ENCODE measurements at places on chromosomes 4 and X.
A peak's percentile ranks its signal among the peaks of the same experiment; 100 is the strongest.

- no peak for DNase-seq
These were observed 166.7 kb upstream of the SH3RF1 start for GRCh38 chr4:169437299-169438047.

GRCh38 chr4:5971078-5971450 is 47.2 kb downstream of the C4orf50 start:
- peak; percentile 68 for DNase-seq

DNA sequence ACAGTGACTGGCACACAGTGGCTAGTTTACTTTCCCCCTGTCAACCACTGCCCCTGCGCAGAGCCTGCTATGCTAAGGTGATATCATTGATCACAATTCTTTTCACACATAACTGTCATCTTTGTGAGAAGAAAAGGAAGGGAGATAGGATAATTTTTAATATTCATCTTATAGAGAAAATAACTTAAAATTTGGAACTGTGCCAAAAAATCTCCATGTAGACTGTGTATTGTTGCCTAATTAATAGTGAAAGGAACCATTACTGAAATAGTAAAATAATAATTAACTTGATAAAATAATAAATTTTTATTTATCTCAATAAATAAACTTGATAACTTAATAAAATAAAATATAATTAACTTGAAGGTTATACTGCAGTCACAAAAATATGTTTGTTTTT is 1069.4 kb downstream of the C4orf33 start:
- no peak for DNase-seq

DNA sequence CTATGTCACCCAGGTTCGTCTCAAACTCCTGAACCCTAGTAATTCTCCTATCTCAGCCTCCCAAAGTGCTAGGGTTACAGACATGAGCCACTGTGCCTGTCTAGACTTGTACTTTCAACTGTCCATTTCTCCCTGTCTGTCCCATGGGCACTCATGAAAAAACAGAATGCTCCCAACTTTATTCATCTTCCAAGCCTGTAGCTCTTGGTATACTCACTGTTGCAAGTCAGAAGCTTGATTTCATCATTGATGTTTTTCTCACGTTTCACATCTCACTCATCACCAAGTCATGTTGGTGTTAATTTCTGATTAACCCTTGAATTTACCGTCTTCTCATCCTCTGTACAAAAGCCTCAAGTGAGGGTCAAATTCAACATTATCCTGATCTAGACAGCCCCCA is 7.3 kb upstream of the SRP72 start:
- DNase-seq, result no peak

GRCh38 chr4:76429636-76430035 is 5.4 kb upstream of the SHROOM3 start:
- no peak for DNase-seq

DNA sequence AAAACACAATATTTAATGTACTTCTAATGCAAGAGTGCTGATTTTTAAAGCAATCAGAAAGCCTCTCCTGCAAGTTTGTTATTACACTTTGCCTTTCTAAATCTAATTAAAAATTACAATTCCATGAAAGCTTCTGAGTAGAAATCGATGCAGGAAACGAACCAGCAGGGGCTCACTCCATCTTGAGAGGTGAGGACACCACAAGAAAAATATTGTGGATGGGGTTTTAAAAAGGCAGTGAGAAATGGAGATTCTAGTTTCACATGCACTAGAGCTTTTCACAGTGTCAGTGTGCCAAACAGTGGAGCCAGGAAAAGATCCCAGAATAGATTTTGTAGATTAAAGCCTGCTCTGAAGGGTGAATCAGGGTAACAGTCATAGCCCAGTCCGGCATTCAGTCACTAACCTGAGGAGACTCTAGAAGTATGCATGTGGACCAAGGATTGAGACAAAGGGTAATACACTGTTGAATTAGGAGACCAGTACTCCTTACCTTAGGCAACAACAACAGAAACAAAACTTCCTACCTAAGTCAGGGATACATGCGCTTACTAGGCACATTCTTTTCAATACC is 362.3 kb downstream of the NAF1 start:
- DNase-seq, result no peak

GRCh38 chr4:112552668-112553067 is 36.7 kb upstream of the NEUROG2 start:
- no peak for DNase-seq

DNA sequence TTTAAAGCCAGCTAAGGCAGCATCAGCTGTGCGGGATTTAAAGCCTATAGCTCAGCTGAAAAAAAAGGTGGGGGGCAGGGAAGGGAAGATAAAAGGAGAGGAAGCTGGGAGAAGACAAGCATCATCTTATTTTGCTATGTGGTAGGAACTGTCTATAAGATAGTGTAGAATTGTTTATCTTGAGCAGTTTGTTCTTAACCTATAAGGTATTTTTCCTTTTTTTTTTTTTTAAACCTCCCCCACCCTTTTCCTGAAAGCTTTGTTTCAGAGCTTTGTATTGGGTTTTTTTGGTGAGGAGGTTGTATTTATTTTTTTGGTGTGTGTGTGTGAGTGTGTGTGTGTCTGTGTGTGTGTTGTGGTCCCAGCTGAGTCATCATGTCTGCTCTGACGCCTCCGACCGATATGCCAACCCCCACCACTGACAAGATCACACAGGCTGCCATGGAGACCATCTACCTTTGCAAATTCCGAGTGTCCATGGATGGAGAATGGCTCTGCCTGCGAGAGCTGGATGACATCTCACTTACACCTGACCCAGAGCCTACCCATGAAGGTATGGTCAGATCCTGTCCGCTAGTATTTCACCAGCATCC is 531 bp downstream of the RUFY3 start:
- peak; percentile 52 for DNase-seq

DNA sequence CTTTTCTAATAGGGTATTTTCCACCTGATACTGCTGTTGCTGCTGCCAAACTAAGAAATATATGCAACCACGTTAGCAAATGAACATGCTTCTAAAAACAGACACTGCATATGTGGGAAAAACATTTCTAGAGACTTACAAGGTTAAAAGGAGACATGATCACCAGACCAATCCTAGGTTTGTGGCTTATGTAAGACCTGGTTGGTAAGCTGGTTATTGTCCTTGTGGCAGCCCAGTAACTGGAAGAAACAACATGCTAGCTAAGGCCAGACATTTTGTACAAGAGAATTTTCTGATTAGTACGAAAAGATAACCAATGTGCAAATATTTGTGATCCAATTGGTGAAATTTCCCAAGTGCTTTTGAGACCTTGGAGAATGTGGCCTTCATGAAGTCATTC is 112.0 kb downstream of the AFF2 start:
- no peak for DNase-seq
